Activated T-cell treated with anti-CD3 and anti-CD28 coated beads for 48 hours (primary cell): ENCODE measurements at places on chromosomes 13 and 19.

- DNase-seq, result no peak
These were observed 218.1 kb downstream of the TBC1D4 start for GRCh38 chr13:75263741-75264407.

DNA sequence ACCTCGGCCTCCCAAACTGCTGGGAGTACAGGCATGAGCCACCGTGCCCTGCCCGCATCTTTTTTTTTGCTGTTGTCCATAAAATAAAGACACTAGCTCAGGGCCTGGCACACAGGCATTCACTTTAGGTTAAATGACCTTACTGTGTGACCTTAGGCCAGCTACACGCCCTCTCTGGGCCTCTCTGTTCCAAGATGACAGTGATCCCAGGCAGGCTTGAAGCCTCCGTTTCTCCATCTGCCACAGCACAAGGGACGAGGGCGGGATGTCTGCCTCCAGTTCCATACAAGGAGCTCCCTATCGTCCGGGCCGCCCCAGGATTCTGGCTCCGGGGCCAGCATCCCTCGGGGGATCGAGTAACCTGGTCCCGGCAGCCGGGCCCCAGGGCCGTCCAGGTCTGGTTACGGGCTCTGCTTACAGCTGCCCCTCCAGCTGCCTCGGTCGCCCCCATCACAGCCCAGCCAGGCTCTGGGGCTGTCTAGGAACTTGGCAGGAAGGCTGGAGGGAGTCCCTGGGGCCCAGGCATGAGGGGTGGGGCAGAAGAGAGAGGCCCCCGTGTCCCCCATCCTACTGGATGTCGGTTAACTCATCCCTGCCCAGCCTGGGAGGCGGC lies 11.9 kb upstream of the SEMA6B start:
- DNase-seq, result no peak

DNA sequence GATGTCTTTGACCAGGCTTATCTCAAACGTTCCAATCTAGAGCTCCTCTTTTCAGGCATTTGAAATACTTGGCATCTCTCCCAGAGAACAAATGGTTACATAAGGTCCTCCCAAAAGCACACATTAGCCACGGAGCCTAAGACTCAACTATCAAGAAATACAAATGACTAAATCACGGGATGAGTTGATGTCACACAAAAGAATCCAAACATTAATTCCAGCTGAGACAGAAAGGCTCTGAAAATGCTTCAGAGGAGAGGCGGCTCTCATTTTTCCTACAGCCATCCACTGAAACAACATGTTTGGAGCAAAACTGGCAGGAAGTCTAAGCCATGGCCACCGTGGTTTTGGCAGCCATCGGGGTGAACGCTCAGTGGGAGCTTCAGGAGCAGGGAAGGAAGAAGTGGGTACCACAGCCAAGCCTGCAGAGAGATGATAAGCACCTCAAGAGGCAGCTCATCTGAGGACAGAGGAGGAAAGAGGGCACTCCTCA lies 122.5 kb downstream of the STK24 start:
- no peak for DNase-seq

DNA sequence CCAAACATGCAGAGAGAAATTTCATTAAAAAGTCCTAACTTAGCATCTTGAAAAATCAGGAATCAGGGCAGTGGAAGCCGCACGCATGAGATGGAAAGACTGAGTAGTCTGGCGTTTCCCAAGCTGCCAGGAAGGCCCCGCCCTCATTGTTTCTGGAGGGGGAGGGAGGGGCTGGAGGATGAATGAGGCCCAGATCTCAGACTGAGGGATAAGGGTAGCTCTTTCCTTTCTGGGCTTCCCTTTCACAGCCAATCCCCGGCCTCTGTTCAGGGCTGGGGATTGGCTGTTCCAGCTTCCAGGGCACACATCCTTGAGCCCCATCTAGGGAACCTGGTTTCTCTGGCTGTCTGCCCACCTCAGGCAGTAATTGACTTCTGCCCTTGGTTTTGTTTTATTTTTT lies 7.3 kb downstream of the C19orf53 start:
- no peak for DNase-seq

DNA sequence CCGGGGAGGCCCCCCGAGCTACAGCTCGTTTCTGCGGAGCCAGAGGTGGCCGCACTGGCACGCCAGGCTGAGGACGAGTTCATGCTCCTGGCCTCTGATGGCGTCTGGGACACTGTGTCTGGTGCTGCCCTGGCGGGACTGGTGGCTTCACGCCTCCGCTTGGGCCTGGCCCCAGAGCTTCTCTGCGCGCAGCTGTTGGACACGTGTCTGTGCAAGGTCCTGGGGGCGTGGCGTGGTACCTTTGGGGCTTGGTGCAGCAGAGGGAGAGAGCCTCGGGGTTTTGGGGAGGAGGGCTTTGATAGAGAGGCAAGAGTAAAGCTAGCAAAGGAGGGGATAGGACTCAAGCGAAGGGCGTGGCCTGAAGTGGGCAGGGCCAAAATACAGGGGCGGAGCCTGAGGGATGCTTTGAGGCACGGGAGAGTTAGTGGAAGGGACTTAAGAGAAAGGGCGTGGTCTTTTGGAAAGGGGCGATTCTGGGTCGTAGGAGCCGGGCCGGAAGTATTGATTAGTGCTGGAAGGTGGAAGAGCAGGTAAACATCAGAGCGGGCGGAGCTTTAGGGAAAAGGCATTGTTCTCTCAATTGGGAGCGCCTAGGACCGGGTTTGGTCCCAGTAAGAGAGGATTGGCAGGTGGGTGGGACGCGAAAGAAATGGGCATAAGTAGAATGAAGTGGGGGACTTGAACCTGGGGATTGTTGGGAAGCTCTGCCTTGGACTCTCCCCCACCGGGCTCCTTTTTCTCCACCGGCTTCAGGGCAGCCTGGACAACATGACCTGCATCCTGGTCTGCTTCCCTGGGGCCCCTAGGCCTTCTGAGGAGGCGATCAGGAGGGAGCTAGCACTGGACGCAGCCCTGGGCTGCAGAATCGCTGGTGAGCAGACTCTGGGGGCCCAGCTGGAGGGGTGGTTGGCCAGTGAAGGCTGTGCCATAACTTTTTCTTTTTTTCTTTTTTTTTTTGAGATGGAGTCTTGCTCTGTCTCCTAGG lies 1.2 kb downstream of the PPM1N start:
- DNase-seq, result peak; percentile 72

DNA sequence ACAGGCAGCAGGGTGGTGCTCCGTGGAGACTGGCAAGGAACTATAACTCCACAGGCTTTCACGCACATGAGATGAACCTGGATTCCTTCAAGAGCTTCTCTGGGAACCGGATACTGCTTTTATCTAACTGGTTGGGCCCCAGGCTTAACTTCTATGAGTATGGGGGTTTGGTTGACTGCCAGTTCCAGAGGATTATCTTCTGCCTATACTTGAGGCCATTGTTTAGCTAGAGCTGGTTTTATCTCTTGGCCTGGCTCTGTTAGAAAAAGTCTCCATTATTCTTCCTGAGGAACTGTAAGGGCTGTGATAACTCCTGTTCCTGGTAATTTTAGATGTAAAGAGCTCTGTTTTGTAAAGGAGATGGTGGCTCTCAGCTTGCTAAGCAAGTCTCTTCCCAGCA lies 40.9 kb downstream of the ZNF846 start:
- no peak for DNase-seq

- no peak for DNase-seq
These were observed 4.2 kb downstream of the DHX34 start for GRCh38 chr19:47353307-47353712.

- no peak for DNase-seq
These were observed 60.9 kb downstream of the FOXO1 start for GRCh38 chr13:40605573-40605972.
